ENCODE measurements at places on chromosomes 1 and 21.

GRCh38 chr1:31753707-31754349 is 10.3 kb downstream of the ADGRB2 start:
- peak; percentile 90 for DNase-seq

GRCh38 chr1:93784538-93784937 is 94.5 kb downstream of the DNTTIP2 start:
- DNase-seq: no peak

DNA sequence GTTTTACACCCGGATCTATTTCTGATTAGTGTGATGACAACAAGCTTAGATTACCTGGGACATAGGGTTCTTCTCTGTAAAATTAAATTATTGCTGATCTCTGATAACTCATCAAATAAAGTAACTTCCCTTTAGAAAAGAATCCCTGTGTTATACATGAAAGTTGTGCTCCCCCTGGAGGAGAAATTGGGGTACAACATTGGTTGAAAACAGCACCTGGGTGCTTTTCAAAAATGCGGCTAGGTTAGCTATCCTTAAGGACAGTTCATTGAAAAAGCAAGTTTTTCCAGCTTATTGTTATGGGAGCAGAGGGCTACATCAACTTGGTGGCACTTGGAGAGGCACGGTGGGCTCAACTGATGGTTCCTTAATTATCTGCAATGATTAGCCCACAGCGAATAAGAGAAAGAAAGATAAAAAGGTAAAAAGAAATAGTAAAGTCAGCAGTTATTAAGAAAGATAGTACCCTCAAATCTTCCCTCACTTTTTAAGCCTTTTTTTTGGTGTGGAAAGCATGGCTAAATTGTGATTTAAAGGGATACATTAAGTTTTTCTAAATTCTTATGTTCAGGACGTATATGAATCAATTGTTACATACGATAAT is 97.8 kb downstream of the FMN2 start:
- peak; percentile 15 for DNase-seq

GRCh38 chr1:206883160-206883559 is 14.1 kb upstream of the IL24 start:
- DNase-seq: no peak

- no peak for DNase-seq
These were observed 34.2 kb downstream of the SLC19A1 start for GRCh38 chr21:45507888-45508508.

DNA sequence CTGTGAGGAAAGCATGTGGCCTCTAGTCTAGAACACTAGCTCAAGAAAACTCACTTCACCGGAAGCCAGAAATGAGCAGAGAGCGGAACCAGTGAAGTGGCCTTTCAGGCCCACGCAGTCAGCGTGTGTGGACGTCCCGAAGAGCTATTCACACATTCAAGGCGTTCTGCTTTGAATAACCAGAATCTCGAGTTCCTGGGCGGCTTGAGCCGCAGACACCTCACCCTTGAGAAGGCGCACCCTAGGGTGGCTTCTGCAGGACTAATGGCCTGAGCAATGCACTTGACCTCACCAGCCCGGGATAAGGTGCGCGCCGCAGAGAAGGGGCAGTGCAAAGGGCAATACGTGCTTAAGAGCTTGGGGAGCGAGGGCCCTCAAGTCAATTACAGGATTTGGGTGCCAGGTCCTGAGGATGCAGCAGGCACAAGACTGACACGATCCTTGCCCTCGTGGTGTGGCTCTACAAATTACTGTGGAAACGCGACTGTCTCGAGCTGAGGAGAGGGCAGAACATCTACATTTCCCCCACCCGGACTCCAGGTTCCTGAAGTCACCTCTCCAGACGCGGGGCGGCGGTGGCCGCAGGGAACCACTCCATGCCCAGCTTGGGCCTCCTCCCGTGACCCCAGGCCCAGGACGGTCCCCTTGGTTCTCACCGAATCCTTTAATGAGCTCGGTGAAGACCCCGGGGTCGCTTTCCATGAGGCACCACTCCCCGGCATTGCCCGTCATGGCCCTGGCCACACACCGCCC is 455 bp downstream of the UCHL5 start:
- DNase-seq: peak; percentile 34

- no peak for DNase-seq
These were observed 41.5 kb downstream of the CAPN9 start for GRCh38 chr1:230788561-230789275.

GRCh38 chr1:221643404-221644144 is 98.3 kb downstream of the DUSP10 start:
- DNase-seq: no peak

GRCh38 chr21:35016071-35016470 is 33.0 kb downstream of the RUNX1 start:
- no peak for DNase-seq

DNA sequence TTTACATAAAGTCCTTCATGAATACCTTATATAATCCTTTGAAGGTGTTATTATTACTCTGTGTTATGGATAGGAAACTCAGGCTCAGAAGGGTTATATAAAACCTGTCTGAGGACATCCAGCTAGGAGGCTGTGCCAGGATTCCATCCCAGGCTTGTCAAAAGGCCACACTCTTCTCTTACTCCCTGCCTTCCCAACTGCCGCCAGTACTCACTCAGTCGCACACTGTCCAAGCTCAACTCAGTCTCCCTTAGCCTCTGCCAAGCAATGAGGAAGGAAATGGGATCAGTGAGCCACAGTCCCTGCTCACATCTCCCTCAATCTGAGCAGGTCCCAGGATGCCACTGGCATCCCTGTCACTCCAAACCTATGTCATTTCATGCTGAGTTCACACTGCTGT is 94.4 kb downstream of the NAV1 start:
- no peak for DNase-seq

DNA sequence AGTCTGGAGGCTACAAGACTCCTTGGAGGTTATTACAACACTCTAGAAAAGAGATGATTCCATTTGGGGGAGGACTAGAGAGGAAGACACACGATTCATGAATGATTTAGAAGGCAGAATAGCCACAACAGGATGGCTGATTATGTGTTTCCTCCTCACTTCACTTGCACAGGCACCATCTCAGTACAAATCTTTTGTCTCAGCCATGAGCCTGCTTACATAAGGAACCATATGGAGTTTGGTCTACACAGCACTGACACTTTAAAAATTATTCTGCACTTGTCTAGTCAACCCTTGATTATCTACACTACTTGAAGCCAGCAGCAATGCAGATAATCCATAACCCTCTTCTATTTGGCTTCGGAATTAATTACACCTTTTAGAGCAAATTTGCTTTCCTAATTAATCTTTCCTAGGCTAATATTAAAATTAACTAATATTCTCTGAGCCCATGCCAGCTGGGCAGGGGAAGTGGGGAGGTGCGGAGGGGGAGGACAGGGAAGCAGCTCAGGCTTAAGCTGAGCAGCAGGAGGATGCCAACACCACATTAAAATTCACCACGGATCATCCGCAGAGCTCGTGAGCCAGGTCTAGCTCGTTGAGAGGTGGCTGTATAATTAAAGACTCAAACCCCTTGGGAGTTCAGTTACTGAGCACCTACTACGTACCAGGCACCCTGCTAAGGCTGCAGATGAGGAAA is 3.2 kb upstream of the LEMD1 start:
- DNase-seq: no peak

GRCh38 chr1:3062616-3063378 is 6.2 kb upstream of the PRDM16 start:
- no peak for DNase-seq

DNA sequence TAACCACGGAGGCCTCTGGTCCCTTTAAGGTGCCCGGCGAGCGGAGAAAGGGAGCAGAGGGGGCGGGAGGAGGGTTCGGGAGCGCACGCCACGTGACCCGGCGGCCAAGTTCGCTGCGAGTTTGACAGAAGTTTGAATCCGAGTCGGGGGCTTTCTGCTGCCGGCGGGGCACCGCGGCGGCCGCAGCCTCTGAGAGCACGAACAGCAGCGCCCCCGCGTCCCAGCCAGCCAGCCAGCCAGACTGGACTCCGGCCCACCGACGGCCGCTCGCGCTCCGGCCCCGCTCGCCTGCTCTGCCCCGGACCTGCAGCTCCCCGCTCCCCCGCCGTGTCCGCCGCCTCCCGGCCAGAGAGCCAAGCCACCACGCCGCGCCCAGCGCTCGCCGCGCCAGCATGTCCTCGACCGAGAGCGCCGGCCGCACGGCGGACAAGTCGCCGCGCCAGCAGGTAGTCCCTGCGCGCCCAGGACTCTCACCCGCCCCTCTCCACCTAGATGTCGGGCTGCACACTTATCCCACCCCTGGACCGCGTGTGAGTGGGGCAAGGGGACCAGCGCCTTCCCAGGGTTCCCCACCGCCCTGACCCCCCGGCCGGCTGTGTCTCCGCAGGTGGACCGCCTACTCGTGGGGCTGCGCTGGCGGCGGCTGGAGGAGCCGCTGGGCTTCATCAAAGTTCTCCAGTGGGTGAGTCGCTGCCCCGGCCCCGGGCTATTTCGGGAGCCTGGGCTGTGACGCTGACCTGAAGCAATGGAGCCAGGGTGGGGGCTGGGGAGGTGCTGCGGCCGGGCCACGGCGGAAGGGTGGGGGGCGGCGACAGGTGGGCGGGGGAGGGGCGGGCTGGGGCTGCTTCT is at the start of gene SYPL2:
Gene SYPL2, plus strand, starts transcription at position 95 of the 849 bp plus-strand sequence. Its CDS starts 298 bp downstream, at position 393.
- no peak for DNase-seq

- no peak for DNase-seq
These were observed 44.0 kb downstream of the IGSF21 start for GRCh38 chr1:18151436-18152122.

GRCh38 chr21:31022306-31022705 is 16.0 kb downstream of the KRTAP19-8 start:
- no peak for DNase-seq
